ENCODE measurements at places on chromosomes 11 and 22.
A peak's percentile ranks its signal among the peaks of the same experiment; 100 is the strongest.

DNA sequence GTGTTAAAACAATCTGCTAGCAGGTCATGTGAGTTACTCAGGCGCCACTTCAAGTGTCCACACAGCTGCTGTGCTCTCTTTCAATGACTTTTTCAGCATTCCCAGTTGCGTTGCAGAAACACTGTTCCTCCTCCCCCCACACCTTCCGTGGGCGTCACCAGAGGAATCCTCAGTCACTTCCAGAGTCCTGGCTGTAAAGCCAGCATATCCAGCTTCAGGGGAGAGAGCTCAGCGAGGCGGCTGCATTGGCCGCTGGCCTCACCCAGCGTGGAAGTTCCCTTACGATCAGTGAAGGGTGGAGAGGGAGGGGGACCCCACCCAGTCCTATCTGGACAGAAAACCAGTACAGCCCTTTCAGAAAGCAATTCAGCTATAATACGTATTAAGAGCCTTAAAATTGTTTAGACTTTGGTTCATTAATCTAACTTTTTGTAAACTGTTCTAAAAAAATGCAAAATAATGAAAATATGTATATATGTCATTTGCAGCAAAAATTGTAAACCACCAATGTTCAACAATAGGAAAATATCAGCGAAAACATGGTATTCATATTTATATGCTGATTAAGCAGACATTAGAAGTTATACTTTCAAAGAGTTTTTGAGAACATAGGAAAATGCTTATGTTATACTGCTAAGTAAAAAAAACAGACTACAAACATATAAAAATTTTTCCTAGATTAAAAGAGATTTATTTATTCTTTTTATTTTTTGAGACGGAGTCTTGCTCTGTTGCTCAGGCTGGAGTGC is 2.8 kb upstream of the ANO9 start:
- no peak for DNase-seq

GRCh38 chr11:85766721-85767161 is 44.2 kb downstream of the SYTL2 start:
- no peak for DNase-seq

DNA sequence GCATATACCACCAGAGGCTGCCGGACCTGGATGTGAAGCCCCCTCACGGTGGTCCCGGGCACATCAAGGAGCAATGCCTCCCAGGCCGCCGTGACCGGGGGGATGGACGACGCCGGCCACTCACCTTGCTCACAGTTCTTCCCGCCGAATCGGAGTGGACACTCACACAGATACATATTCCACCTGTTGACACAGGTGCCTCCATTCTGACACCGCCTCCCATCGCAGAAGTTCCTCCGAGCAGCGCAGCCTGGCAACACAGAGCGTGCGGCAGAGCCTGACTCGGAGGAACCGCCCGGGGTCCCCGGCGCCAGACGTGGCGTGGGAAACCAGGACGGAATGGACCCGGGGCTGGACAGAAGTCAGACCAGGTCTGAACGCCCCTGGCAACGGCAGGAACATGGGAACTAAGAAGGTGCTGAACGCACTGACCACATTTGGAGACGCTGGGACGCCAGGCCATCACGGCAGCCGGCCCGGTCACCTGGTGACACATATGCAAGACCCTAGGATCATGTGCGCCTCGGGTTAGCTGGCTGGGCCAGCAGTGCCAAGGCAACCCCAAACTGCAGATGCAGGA is 74.2 kb downstream of the TRMU start:
- no peak for DNase-seq

DNA sequence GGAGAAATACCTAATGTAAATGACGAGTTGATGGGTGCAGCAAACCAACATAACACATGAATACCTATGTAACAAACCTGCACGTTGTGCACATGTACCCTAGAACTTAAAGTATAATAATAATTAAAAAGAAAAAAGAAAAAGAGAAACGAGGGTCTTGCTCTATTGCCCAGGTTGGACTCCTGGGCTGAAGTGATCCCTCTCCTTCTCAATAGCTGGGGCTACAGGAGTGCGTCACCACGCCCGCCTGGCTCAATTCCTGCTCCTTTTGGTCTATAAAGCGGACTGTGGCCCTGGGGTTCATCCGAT is 521 bp upstream of the PTS start:
- no peak for DNase-seq

GRCh38 chr11:128494418-128495332 is 92.7 kb downstream of the ETS1 start:
- no peak for DNase-seq

DNA sequence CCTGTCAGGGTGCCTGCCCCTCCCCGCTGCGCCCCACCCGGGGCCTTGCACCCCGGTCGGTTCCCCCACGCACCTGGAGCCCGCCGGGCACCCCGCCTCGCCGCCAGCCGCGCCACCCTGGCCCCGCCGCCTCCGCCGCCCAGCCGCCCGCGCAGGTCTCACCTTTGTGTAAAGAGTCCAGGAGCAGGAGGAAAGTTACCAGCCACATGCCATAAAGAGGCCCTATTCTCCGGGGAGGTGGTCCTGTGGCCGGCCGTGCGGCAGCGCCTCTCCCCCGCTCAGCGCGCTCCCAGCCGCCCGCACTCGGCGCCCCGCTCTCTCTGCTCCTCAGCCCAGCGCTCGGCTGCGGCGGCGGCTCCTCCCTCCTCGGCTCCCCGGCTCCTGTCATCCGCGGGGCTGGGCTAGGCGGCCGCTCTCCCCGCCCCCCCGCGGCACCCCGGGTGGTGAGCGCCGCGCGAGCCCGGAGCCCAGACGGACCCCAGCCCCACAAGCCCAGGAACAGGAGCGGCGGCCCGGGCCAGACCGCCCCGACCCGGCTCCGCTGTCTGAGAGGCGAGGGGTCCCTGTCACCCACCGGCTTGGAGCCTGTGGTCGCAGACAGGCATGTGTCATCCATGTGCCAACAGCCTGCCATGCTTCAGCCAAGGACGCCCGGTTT is at the start of gene DSCAML1:
TSS of gene DSCAML1 (minus strand) at position 345 of the 658 bp plus-strand sequence. CDS start at position 208, 137 bp downstream.
- DNase-seq = peak; percentile 28

- DNase-seq = no peak
Observed at GRCh38 chr11:128398517-128399250, 188.7 kb downstream of the ETS1 start.

DNA sequence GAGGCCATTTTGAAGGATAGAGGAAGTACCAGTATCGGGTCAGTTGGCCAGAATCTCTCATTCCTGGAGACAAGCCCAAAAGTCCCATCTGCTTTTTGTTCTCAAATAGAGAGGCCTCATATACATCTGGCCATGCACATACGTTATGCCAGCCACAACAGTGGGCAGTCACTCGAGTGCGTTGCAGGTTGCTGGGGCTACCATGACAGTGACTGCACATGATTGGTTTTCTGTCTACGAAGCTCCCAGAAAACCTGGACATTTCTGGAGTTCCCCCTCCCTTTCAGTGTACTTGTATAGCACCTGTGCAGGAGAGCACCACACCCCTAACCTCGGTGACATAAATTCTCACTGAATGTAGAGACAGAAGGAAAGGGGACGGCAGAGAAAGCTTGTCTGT is 62.1 kb downstream of the C22orf31 start:
- DNase-seq = no peak

- DNase-seq = no peak
Observed at GRCh38 chr11:85776951-85777602, 33.9 kb downstream of the SYTL2 start.

DNA sequence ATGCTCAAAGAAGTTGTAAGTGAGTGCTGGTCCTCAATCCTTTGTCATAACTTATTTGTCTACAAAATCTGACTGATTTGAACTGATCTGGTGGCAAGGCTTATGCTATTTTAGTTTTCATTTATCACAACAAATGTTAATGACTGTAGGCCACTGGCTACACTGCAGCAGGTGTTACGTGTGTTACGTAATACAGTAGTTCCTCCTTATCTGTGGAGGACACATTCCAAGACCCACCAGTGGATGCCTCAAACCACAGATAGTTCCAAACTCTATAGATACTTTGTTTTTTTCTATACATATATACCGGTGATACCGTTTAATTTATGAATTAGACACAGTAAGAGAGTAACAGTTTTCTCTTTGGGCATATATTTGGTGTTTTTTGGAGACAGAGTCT is 7.0 kb downstream of the MADD start:
- no peak for DNase-seq

GRCh38 chr11:20013346-20014066 is 146.8 kb downstream of the DBX1 start:
- no peak for DNase-seq

DNA sequence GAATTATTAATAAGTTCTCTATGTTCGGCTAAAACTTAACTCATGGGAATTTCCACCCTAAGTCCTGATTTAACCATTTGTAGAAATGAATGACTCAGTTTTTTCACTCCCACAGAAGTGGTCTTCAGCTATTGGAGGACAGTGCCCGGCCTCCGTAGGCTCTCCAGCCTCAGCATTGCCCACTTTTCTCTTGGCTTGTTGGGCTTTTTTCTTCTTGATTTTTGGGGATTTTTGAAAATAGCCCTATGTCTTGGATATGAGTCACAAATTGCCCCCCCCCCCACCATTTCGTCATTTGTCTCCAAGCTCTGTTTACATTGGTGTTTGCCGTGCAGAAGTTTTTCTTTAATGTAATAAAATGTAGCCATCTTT is 66.7 kb downstream of the PACS1 start:
- DNase-seq = no peak

- DNase-seq = peak; percentile 12
Observed at GRCh38 chr11:93542811-93543229, 371 bp downstream of the SMCO4 start.

GRCh38 chr22:43005106-43005505 is 9.8 kb downstream of the PACSIN2 start:
- DNase-seq = no peak

DNA sequence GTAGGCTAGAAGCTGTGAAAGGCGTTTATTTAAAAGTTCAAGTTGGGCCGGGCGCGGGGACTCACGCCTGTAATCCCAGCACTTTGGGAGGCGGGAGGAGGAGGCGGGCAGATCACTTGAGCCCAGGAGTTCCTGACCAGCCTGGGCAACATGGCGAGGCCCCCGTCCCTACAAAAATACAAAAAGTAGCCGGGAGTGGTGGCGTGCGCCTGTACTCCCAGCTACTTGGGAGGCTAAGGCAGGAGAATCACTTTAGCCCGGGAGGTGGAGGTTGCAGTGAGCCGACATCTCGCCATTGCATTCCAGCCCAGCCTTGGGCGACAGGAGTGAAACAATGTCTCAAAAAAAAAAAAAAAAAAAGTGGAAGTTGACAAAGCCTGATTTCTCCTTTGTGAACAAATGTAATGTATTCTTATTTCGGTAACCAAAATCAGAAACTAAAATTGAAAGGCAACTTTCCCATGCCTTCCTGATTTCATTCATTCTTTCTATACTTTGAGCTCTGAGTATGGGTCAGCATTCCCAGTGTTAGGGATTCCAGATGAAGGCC is 825 bp downstream of the PTPMT1 start:
- DNase-seq = no peak

- DNase-seq = peak; percentile 29
Observed at GRCh38 chr11:125649465-125650166, 24.7 kb downstream of the CHEK1 start.

GRCh38 chr11:45041596-45041995 is 90.9 kb upstream of the TP53I11 start:
- no peak for DNase-seq

DNA sequence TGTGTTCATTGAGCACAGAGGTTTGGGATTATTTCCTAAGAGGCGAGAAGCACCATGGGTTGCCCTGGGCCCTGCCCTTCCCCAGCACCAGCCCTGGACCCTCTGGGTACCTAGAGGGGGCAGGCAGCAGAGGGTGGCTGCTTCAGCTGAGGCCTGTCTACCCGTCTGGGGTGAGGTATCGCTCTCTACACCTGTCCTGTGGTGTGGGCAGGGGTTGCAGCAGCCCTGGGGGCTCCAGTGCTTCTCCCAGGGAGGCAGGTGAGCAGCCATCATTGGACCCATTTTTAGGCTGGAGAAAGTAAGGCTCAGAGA is 15.6 kb downstream of the PRDM11 start:
- DNase-seq = no peak

DNA sequence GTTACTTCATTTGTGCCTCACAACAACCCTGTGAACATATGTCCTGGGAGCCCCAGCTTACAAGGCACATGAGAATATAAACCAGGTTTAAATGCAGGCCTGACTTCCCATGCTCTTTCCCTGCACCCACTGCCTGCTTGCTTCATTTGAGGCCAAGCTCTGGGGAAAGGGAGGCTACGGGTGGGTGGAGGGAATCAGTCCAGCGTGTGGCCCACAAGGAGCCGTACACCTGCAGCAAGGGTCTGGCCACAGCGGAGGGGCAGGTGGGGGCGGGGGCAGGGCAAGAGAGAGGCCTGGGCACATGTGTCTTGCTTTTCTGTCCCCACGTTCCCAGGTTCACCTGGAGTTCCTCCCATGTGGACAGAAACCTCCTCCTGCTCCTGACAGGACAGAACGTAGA is 26.2 kb downstream of the FAM83F start:
- no peak for DNase-seq

GRCh38 chr11:83862691-83863090 is 576.5 kb upstream of the CCDC90B start:
- DNase-seq = no peak

DNA sequence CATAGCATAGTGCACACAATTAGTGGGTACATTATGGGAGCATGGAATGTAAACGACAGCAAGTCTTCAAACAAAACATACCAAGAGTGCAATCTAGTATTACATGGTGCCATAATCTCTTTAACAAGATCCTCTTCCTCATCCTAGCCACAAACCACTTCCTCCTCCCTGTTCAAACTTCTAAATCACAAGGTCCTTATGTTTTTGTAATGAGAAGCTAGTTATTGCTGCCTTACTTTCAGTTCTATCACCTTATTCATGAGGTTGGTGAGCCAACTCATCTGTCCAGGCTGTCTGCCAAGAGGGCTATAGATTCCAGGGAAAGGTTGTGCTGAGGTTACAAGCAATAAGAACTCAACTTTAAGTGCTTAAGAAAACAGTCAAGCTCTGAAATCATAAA is 195.4 kb upstream of the ARHGAP20 start:
- DNase-seq = peak; percentile 28

DNA sequence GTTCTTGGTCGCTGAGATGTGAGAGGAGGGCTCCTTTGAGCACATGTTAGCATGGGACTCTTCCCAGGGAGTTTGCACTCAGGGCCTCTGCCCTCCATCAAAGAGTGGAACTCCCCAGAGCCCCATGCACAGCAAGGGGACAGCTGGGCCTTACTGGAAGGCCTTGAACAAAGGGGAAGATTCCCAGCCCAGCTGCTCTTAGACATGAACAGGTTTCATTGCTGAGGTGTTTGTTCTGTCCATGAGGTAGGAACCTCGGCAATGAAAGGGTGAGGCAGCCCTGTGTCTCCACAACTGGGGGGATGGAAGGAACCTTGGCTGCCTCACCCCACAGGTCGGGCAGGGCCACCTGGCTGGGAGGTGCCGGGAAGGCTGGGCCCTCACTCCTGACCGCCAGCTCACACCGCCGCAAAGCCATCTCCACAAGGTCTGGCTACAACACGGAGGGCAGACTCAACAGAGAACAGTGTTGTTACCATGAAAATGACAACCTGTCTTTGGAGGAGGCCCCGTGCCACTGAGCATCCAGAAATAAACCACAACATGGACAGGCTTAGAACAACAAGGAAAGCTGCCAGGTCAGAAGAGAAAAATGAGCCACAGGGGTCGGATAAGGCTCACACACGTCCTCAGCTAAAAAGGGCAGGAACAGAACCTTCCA is 3.2 kb downstream of the DERL3 start:
- DNase-seq = no peak
